ENCODE measurements at places on chromosomes 1 and 21.

DNA sequence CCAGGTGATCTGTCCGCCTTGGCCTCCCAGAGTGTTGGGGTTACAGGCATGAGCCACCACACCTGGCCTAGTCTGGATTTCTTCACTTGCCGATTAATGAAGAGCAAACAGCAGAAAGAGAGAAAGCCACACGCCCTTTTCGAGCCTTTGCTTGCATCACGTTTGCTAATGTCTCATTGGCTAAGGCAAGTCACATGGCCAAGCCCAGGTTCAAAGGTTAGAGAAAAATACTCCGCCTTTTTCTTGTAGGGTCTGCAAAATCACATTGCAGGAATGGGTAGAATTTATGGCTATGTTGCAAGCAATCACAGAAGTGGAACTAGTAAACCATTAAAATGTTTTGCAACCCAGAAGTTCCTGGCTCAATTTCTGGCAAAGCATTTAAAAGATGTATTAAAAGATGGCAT, 26.8 kb upstream of the BACH1 start:
- no peak for DNase-seq

- no peak for DNase-seq
These were observed 72.4 kb downstream of the POU2F1 start for GRCh38 chr1:167293057-167293456.

GRCh38 chr21:44378646-44379514, 25.5 kb downstream of the TRPM2 start:
- DNase-seq, result no peak

DNA sequence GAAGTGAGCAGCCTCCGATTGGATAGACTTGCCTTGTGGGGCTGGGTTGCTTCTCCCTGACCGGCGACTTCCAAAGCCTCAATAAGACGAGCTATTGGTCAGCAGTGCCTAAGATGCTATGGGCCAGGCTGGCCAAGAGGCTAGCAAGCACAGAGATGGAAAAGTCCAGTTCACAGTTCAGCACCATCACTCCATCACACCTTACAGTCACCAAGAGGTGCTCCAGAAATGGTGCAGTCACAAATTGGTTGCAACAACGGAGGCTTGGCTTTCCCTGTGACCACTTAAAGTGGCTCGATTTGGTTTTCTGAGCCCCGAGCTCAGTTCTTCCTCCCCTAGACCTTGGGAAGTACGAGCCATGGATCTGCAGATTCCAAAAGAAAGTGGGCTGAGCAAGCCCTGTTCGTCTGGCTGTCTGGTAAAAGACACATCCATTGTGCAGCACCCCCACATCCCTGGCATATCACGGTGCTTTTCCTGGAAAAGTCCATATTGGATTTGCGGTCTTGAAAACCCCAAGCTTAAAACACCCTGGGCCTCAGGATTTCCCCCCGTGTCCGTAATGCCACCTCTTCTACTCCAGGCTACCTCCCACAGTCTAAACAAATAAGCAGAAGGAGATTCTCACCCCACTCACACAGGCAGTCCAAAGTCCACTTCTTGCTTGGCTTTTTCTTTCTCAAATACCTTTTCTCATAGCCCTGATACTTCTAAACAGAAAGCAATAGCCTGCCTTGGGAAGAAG, 1.3 kb downstream of the SLAMF1 start:
- no peak for DNase-seq

DNA sequence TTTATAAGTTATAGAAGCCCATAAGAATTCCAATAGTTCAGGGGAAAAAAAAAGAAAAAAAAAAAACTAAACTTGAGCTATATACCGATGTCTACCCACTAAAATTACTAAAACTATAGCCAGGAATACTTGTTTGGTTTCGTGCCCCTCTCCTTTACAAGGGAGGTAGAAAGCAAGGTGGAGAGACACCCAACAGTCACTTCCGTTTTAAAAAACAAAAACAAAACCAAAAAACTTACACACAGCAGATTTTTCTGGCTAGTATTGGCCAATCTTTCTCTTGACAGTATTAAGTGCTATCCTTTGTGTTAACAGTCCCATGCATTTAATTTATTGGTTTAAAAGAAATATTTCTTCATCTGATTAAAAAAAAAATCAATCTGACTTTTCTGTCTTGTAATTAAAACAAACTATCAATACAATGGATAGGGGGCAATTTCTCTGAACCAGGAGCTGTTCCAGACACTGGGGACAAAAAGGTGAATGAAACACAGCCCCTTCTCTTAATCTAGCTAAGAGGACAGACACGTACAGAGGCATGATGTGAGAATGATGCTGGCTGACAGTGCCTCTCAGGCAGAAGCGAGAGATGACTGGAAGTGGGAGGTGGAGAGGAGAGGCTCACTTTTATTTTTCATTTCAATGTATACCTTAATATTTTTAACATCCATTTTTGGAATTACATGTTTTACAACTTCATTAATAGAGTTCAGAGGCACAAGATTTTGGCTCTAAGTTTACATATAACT, 214.8 kb downstream of the RERE start:
- DNase-seq, result no peak

DNA sequence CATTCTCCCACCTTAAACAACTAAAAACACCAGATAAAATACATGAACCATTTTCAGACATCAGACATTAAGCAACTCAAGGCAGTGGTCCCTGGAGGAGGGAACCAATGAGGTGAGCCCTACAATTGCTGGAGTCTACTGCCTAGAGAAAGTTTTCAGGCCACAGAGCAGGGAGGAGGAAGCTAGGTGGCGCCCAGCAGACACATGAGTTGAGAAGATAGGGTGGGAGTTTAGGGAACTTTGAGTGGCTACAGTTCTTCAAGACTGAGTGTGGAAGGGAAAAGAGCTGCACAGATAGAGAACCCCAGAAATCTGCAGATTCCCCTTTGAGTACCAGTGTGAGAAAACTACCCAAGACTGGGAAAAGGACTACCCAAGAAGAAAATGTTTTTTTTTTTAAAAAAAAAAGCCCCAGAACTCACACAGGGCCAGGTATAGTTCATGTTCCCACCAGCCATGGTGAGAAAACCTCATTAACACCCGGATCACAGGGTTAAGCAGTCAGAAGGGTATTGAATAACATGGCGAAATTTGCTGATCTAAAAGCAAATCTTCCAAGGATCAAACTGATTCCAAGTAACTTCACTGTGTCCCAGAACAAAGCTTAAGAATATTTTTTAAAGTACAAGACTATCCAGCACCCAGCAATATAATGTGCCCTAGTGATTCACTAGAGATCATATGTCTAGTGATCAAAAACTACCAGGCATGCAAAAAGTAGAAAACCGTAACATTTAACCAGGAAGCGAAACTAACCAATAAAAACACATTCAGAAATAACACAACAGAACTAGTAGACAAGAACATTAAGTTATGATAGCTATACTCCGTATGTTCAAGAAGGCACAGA, 12.0 kb downstream of the ALDH9A1 start:
- DNase-seq, result no peak

GRCh38 chr1:247992986-247993385, 20.5 kb upstream of the OR2L5 start:
- no peak for DNase-seq

- no peak for DNase-seq
These were observed 16.3 kb downstream of the ATG4C start for GRCh38 chr1:62800281-62800680.

GRCh38 chr21:20617130-20617529, 381.1 kb upstream of the NCAM2 start:
- no peak for DNase-seq

- DNase-seq, result no peak
These were observed 10.2 kb downstream of the SMAP2 start for GRCh38 chr1:40383488-40384412.

- DNase-seq, result no peak
These were observed 616 bp downstream of the MCOLN3 start for GRCh38 chr1:85047472-85048295.

DNA sequence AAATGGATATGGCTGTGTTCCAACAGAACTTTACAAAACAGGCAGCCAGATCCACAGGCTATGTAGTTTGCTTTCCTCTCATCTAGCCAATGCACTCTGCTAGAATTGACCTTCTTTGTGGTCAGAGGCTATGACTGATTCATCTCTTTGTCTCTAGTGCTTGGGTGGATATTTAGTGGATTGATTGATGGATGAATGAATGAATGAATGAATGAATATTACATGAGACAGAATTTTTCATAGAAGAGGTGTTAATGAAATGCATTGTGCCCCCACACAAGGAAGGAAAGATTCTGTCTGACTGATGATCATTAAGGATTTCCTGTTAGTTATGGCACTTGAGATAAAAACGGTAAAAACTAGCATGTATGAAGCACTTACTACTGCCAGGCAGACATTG, 50.5 kb upstream of the ZYG11A start:
- DNase-seq, result peak; percentile 72

DNA sequence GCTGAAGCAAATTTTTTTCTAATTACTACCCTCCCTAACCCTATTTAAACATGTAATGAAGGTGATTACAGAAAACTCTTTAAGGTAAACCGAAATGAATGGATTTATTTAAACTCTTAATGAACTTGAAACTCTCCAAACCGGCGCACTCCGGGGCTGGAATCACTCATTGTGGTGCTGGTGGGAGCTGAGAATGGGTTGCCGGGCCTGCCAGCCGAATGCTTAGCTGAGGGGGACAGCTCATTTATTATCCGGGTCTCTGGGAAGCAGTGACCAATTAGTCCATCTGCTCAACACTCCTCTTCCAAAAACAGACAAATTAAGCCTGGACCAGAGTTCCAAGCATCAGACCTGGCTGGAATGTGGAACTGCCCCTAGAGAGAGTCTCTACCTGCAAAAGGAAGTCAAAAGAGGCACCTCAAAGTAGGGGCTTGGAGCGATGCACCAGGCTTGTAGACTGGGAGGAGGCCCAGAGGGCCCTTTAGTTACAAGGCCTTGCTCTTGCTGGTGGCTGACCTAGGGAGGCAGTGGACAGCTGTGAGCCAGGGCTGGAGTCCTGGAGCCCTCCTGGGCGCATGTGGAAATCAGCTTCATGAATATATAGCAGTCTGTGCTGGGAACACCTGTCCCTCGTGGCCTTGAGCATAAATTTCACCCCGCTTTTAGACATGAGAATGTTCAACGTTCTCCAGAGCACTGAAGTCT, 320.7 kb downstream of the AJAP1 start:
- no peak for DNase-seq

- DNase-seq, result peak; percentile 16
These were observed 582.4 kb downstream of the LTN1 start for GRCh38 chr21:28410256-28410655.

DNA sequence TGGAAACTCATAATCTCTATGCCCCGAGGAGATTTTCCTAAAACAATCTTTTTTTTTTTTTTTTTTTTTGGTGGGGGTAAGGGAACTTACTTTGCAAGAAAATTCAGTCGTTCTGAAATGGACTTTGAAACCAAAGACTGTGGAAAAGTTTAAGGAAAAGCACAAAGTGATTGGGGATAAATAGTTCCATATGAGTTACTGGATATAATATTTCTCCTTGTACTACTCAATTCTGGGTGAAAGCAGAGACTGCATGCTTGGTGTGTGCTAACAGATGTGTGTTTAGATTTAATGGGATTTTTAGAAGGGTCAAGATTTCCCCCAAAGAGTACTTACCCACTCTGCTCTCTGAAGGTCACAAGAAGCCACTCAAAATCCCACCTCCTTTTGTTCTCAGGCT, 204.9 kb upstream of the USP24 start:
- DNase-seq, result no peak

DNA sequence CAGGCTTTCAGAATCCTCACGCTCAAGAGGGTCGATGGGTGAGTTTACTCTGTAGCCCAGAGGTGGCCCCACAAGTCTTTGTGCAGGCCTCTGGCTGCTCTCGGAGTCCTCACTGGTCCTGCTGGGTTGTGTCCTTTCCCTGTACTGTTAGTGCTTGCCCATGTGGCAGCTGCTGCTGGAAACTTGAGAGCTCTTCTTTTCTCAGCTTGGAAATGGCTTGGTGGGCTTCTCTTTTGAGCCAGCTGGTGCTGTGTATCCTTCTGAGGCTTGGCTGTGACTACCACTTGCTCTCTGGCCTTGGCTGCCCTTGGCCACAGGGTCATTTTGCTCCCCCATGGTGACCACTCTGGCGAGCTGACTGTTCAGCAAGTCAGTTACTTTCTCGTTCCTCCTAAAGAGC, 82.2 kb upstream of the LMO4 start:
- no peak for DNase-seq

DNA sequence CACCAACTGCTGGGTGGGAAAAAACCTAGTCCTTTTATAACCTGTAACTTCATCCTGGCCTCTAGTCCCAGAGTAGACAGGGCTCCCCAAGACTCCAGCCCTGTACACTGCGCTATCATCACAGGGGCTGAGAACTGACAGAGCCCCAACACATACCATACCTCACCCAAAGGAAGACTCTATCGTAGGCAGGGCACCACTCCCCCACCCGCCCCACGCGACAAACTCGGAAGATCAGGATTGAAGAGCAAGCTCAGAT, 15.8 kb downstream of the INPP5B start:
- no peak for DNase-seq

DNA sequence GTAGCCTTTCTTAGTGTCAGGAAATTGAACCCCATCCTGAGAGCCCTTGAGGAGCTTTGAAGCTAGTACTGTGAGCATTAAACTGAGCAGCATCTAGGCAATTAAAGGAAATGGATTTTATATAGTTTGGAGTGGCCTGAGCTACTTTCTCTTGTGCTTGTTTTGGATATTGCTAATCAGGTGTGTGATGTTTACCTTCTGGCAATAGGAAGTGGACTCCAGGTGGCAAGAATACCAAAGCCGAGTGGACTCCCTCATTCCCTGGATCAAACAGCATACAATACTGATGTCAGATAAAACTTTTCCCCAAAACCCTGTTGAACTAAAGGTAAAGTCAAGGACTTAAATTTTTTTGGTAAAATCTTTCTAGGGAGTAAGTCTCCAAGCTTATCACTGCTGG, 79.4 kb downstream of the MACF1 start:
- no peak for DNase-seq

- DNase-seq, result no peak
These were observed 29.0 kb downstream of the PRMT2 start for GRCh38 chr21:46664316-46664995.
